ENCODE measurements at places on chromosomes 3 and 15.

- DNase-seq = peak; percentile 71
These were observed 93.2 kb upstream of the RNF7 start for GRCh38 chr3:141644931-141645330.

- no peak for DNase-seq
These were observed 16.6 kb downstream of the FOXB1 start for GRCh38 chr15:60020736-60021135.

- DNase-seq = no peak
These were observed 83.8 kb downstream of the XRN1 start for GRCh38 chr3:142363936-142364467.

DNA sequence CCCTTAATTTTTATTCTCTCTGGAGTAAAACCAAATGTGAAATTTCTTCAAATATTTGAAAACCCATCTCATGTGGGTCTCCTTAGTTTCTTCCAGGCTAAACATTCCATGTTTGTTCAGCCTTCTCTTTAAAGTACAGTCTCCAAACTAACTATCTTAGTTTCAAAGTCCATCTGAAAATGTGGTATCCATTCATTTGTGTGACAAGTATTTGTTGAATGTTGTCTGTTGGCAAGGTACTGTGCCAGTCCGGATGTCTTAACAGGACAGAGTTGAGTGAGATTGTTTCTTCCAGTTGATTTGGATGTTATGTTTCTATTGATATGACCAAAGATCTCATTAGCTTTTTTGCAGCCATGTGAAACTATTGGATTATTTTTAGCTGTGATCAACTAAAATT, 347.4 kb downstream of the THSD4 start:
- no peak for DNase-seq

DNA sequence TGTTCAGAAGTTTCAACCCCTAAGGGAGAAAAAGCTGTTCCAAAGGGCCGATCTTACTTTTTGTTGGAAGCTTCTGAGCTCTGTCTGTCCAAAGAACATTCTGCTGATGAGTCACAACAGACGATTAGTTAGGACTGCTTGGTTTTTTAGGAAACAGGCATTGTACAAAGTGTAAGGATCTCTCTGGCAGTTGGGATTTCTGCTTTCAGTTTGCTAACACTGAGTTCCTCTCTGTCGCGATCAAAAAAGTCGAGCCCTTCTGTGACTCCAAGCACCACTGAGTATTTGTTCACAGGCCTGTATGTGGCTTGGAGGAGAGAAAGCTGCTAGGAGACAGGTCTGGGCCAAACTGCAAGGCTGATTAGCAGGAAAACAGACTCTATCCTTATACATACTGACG, 91.8 kb upstream of the PFN2 start:
- DNase-seq = no peak

- no peak for DNase-seq
These were observed 917.6 kb downstream of the EPHA3 start for GRCh38 chr3:90025019-90025418.

DNA sequence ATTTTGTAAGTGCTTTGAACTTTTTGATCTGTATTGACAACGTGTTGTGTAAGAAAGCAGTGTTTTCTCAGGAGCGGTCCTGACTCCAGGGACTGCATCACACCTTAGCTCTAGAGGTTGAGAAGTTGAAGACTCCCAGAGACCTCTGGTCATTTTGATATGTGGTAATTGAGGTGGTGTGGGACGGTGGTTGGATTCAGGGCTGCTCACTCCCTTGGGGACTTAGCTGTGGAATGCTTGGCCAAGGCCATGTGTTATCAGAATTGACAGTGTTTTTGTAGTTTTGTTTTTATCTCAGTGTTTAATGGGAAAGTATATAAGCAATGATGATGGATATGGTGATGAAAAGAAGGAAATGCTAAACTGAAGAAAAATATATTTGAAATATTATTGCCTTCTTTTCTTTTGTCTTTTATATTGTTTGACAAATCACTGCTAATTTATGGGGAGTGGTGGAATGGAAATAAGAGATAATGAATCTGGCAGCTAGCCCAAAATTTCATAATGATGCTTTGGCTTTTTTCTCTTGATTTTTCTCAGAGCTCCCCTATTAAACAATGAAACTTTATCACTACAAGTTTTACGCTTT, 16.0 kb downstream of the CMSS1 start:
- no peak for DNase-seq

DNA sequence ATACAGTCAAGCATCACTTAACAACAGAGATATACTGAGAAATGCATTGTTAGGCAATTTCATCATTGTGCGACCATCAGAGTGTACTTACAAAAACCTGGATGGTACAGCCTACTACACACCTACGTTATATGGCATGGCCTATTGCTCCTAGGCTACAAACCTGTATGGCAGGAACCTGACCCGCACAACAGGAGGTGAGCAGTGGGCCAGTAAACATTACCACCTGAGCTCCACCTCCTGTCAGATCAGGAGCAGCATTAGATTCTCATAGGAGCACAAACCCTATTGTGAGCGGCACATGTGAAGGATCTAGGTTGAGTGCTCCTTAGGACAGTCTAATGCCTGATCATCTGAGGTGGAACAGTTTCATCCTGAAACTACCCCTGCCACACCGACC, 89.7 kb downstream of the SCAPER start:
- no peak for DNase-seq

GRCh38 chr3:76565496-76566210, 474.2 kb upstream of the ROBO2 start:
- DNase-seq = no peak

- DNase-seq = no peak
These were observed 51.7 kb downstream of the CADPS start for GRCh38 chr3:62823461-62824050.

DNA sequence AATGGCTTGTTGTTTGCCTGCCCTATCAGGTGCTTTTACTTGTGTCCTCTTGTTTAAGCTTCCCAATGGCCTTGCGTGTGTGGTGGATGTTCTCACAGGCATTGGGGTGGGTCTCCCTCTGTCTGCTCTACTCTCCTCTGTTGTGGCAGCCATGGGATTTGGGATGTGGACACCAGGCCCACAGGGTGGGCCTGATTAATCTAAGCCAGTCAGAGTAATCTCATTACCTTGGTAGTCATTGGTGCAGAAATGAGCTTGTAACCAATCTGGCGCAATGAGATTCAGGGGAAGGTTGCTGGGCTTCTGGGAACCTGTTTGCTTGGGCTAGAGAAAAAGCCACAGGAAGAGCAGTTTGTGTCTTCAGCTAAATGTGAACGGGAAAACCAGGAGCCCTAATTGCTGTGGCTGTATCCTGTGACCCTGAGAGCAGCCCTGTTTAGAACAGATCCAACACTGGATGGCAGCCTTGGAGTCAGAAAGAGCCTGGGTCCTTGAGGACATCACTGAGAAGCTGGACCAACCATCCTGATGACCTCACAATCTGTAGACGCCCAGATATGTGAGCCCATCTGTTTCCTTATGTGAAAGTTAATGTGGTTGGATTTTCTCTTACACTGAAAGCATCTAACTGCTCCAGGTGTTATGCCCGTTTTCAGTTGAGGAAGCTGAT, 157.3 kb upstream of the UBE2E1 start:
- DNase-seq = no peak

DNA sequence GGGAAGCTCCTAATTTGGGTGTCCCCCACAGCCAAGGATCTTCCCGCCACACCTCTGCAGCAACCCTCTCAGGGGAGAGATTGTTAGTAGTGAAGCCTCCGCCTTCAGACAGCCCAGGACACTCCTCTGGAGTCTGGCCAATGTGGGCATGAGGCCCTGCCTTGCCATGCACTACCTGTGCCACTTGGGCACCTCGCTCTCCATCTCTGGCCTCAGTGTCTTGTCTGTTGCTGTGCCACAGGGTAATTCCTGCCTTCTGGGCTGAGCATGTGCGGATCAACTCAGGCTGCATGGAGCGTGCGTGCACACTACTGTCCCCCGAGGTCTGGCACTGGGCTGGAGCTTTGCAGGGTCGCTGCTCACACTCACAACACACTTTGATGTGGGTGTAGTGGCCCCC, 7.9 kb upstream of the MESP1 start:
- no peak for DNase-seq

Data from CD14-positive monocyte (primary cell).